Calu3 (cell line): ENCODE measurements at places on chromosomes 6 and 20. TPM values are rescaled to one million over a fixed set of nuclear protein-coding genes. Genes with fewer than 3 reads are reported as not detected.

GRCh38 chr20:15396900-15397299 lies 1059.5 kb upstream of the FLRT3 start:
- no peak for DNase-seq

Gene SLC22A3
- 3.3 and 8.1 TPM in 2 replicates for total RNA-seq

Gene GATA5
- not detected in 2 replicates for total RNA-seq

GRCh38 chr6:108736832-108737231 lies 111.4 kb upstream of the ARMC2 start:
- peak; percentile 73 for DNase-seq

DNA sequence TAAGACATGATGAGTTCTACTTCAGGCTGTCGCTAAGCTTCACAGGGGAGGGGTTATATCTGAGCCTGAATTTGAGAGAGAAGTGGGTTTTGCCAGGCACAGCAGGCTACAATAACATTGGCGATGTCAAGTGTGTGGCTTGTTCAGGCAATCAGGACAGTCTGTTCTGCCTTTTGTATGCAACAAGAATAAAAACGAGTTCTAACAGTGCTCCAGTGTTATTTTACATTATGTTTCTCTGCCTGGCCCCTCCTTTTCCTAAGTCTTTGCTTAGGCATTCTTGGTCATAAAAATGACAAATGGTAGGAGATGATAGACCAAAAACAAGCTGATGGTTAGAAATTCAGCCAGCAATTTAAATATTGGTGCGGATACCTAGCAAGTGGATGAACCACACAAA lies 26.8 kb downstream of the PAQR8 start:
- DNase-seq, result no peak

- no peak for DNase-seq
Observed at GRCh38 chr6:142047934-142048592, 84.7 kb upstream of the GJE1 start.

GRCh38 chr20:39067526-39068216 lies 105.5 kb downstream of the DHX35 start:
- DNase-seq, result no peak

GRCh38 chr6:32175711-32176475 lies at the start of gene AGPAT1:
AGPAT1 (minus strand) TSS chr6:32176084; CDS start chr6:32171496, 4,588 bp downstream.
- peak; percentile 100 for DNase-seq

DNA sequence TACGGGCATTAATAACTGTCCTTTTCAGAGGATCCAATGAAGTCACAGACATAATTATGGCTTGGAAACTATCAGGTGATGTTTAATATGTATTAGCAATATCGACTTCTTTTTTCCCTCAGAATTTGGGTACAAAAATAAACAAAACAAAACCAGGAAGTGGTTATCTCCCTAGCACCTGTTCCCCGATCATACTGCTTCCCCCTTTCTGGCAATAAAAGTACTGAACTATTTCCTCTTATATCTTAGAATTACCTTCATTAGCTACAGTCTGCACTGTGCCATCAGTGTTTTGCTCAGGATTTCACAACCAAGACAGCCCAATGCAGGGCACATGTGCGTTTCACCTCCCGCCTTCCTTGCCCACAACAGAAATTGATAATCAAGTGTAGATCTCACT lies 216.9 kb upstream of the BTBD3 start:
- no peak for DNase-seq

GRCh38 chr6:99187429-99187828 lies 162.0 kb downstream of the FAXC start:
- no peak for DNase-seq

DNA sequence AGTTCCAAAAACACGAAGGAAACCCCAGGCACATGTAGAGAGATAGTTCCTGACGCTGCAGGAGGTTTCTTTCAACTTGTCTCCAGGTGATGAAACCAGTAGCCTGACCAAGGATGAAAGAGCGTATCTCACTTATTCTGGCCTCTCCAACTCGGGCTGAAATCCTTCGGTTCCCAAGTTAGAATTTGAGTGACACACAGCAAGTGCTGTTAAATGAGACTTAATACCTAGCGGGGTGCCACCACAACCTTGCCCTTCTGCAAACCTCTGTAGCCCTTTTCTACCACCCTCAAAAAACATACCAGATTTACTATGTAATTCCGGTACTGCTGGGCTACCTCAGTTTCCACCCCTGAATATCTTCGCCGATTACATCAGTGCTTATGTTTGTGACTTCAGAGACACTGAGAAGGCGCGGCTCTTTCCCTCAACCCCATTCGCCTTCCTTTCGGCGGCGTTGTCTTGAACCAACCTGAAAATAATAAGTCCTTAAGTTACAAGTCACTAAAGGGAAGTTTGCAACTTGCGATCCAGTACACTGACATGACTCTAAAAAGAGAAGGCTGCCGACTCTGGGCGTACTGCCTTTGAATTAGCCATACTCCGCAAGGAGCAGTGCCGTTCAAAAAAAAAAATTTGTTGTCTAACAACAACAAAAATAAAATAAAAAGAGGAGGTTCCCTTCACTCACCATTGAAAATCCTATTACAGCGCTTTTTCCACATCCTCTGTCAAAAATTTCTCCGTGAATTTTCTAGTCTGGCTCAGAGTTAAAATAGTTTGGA lies 194.9 kb upstream of the ZNF184 start:
- DNase-seq, result no peak

DNA sequence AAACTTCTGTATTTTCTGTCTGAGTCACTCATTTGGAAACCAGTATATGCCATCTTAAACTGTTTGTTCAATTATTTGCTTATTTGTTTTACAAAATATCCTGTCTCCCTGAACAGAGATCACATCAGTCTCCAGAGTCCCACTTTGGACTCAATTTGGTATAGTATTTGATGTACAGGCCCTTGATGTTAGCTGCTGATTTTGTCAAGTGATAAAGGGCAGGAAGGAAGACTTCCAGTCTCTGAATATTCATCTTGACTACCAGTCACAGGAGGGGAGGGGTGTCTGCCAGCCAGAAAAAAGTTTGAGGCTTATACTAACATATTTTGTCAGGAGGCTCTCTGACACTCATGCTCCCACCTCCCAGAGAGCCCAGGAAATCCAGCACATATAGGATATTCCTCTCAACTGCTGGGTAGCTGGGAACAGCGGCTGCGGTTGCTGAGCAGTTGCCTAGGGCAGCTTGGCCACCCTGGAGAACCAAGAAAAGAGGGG lies 376.8 kb upstream of the RUNX2 start:
- no peak for DNase-seq

DNA sequence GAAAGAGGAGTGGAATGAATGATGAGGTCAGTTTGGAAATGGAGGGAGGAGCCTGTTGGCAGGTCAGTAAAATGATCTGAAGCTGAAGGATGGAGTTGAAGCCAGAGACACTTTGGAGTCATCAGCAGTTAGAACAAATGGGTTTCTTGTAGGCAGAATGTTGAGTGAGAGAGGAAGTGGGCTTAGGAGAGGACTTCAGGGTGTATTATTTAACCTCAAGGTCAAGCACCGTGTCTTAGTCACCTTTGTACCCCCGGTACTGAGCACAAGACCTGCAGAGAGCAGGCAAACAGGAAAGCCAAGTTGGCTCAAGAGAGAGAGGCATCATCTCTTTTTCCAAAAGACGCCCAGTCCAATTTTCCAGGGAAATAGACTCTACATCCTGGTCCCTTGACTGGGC lies 23.3 kb downstream of the C20orf173 start:
- no peak for DNase-seq

DNA sequence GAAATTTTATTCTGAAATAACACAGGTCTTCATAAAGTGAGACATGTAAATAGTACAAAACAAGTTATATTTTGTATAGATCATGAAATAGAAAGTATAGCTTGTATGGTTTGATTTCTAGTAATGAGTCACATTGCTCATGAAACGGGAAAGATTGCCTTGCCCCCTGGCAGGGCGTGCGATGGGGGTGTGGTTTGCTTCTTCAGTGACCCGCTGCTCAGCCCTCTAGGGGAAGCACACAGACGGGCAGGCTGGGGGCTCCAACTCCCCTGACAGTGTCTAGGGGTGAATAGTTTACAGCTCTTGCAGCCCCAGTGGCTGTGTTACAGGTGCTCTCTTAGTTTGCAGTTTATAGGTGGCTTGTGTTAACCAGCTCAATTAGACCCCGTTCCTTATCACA lies 170.5 kb upstream of the RGS17 start:
- DNase-seq, result no peak

DNA sequence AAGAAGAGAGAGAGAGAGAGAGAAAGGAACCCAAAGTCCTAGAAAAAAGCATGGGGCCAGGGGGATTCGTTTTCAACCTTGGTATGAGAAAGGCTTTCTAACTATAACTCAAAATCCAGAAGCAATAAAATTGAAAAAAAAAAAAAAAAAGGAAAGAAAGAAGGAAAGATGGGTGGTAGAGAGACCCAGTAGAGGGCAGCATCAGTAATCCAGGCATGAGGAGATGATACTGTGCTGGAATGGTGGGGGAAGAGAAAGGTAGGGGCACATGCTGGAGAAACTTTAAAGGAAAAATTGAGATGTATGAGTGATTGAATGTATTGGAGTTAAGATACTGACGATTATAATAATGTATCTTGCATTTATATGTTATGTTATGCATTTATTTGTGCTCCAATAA lies 1040.7 kb upstream of the FLRT3 start:
- DNase-seq, result no peak

Gene RING1
- total RNA-seq, result 53.9 and 58.9 TPM in 2 replicates

GRCh38 chr6:143276436-143276835 lies 174.1 kb downstream of the ADAT2 start:
- DNase-seq, result no peak

DNA sequence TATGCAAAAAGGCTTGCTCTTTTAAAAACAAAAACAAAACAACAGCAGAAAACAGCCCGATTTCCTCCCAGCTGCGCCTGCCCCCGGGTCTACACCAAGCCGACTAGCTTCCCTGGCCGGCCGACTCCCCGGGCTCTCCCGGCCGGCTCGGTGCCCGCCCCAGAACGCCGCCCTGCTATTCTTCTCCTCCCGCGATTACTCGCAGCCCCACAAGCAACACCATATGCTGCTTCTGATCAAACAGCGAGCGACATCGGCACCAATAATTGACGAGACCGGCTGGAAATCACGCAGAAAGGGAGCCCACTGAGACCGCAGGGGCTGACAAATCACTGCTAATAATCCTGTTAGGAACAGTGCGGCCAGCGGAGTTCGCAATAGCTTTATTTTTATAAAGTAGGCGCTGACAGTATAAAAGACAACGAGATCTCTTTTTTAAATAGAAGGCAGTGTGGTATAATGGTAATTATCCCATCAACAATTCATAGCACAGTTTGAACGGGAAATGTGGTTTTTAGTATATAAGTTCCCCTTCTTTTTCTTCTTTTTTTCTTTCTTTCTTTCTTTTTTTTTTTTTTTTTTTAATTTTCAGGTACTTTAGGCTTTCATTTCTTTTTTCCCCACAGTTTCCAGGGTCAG lies 3.3 kb downstream of the SIM1 start:
- peak; percentile 58 for DNase-seq

DNA sequence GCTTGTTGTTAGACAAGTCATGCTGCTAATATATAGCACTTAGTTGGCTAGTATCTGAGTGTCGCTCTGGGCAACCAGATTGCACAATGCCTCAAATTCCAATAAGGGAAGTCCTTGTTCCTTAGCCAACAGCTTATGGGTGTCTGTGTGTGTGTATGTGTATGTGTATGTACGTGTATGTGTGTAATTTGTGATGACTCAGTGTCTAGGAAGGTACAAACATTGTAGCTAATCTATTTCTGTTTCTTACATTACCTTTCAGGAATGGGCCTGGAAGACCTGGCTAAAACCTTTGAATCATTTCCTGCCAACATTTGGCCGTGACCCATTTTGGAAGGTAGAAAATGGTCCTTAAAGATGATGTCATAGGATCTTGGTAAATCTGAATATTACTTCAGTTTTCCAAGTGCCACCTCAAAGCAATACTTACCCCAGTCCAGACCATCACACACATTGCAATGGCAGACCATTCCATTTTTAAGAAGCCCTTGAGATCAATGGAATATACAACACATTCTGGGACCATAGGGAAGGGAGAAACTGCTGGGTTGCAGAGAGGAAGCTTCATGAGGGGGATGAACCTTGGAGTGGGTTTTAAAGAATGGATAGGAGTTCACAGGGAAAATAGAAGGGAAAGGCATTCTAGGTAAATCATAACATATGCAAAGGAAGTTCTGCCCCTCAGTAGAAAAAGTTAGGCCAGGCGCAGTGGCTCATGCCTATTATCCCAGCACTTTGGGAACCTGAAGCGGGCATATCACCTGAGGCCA lies 25.1 kb downstream of the NEDD9 start:
- DNase-seq, result peak; percentile 79

- DNase-seq, result peak; percentile 56
Observed at GRCh38 chr20:32484225-32484957, 100.7 kb downstream of the NOL4L start.

Gene SLC22A7
- not detected in 2 replicates for total RNA-seq

- no peak for DNase-seq
Observed at GRCh38 chr6:92777146-92777740, 642.1 kb downstream of the EPHA7 start.

DNA sequence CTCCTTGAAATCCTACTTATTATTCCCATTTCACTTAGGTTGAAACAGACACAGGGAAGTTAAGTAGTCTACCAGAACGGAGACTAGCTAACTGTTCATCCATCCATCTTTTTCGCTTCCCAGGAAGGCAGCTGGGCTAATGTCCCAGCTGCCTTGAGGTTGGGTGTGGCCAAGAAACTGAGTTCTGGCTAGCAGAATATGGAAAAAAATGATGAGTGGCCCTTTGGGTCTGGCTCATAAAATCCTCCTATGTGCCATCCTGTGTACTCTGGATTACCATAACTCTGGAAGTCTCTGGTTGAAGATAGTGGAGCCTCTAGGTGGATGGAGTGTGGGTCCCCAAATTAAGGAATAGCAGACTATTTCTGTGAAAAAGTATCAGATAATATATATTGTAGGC lies 206.2 kb downstream of the HIVEP2 start:
- DNase-seq, result no peak

- DNase-seq, result peak; percentile 37
Observed at GRCh38 chr20:33793011-33793931, 17.9 kb upstream of the CHMP4B start.

Gene BPIFB4
- not detected in 2 replicates for total RNA-seq

DNA sequence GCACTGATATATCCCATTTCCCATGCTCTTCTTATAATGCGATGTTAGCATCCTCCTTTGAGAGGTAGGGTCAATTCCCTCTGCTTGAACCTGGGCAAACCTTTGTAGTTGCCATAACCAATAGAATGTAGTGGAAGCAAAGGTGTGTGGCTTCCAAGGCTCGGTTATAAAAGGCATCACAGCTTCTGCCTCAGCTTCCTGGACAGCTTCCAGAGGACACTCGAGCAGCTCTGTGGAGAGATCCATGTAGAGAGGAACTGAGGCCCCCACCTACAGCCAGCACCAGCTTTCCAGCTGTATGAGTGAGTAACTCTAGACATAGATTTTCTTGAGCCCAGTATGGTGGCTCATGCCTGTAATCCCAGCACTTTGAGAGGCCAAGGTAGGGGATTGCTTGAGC lies 36.7 kb downstream of the FGD2 start:
- DNase-seq, result no peak

GRCh38 chr6:160121981-160122380 lies 366 bp downstream of the SLC22A1 start:
- DNase-seq, result no peak

Gene BPIFB1
- total RNA-seq, result 8.5 and 9.2 TPM in 2 replicates

Gene TSBP1
- total RNA-seq, result not detected in 2 replicates

DNA sequence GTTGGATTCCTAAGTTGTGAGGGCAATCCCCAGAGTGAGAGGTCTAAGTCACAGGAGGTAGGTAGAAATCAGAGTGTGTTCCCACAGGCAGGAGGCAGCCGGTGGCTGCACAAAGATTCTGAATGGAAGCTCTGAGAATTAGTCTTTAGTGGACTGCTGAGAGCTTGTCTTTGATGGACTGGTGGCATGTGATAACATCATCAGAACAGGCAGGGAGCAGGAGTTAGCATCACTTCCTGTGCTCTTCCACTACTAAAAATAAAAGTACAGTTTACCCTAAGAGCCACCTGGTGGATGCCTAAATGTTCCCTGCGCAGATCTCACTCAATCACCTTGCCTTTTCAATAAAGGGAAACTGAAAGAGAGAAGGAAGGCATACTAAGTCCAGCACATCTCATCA lies 294.6 kb upstream of the POU3F2 start:
- DNase-seq, result no peak
